Daoy (cell line): ENCODE measurements at places on chromosomes 16 and 17. TPM values are rescaled to one million over a fixed set of nuclear protein-coding genes. Genes with fewer than 3 reads are reported as not detected.

The SPATA32 gene
- not detected in 2 replicates for total RNA-seq

The NUPR1 gene
- 1.5 and 19.5 TPM in 2 replicates for total RNA-seq

The CMTM2 gene
- total RNA-seq: not detected in 2 replicates

The NRN1L gene
- total RNA-seq: not detected in 2 replicates

The KRTAP9-8 gene
- total RNA-seq: not detected in 2 replicates

The TOX3 gene
- total RNA-seq: not detected in 2 replicates

The LCMT1 gene
- 39.3 and 49.2 TPM in 2 replicates for total RNA-seq

The MGAT5B gene
- 4.1 and 5.4 TPM in 2 replicates for total RNA-seq

The KIF19 gene
- total RNA-seq: 0.12 TPM in 1 of 2 replicates, not detected in the other

The CFAP97D1 gene
- total RNA-seq: not detected in 2 replicates

The PRR15L gene
- not detected in 2 replicates for total RNA-seq

The VWA3A gene
- not detected in 2 replicates for total RNA-seq

The PRSS27 gene
- total RNA-seq: 0.06 TPM in 1 of 2 replicates, not detected in the other

The ITGB4 gene
- 3.6 and 3.9 TPM in 2 replicates for total RNA-seq

The LGALS9B gene
- not detected in 2 replicates for total RNA-seq

The TMEM238L gene
- total RNA-seq: not detected in 2 replicates

The SDR42E2 gene
- total RNA-seq: not detected in 2 replicates

The ZNF232 gene
- total RNA-seq: 17.7 and 20.4 TPM in 2 replicates

The CRHR1 gene
- 0.63 TPM in 1 of 2 replicates, not detected in the other for total RNA-seq

The MYO15B gene
- 0.48 and 0.69 TPM in 2 replicates for total RNA-seq

The CES5A gene
- total RNA-seq: not detected in 2 replicates

The SULT1A4 gene
- total RNA-seq: 4.4 TPM in 1 of 2 replicates, not detected in the other

The FOXF1 gene
- 2.1 and 2.2 TPM in 2 replicates for total RNA-seq

The PRRT2 gene
- 0.29 TPM in 1 of 2 replicates, not detected in the other for total RNA-seq

The KIF2B gene
- not detected in 2 replicates for total RNA-seq

The IRX3 gene
- total RNA-seq: 6.5 and 6.7 TPM in 2 replicates

The ZNF287 gene
- total RNA-seq: 6.6 and 8.3 TPM in 2 replicates

The KCNJ16 gene
- total RNA-seq: not detected in 2 replicates

The CRISPLD2 gene
- 21.6 and 25.7 TPM in 2 replicates for total RNA-seq

The LAT gene
- total RNA-seq: 4.8 and 8.6 TPM in 2 replicates

The C16orf96 gene
- not detected in 2 replicates for total RNA-seq

The PDXDC1 gene
- total RNA-seq: 57.9 and 69.4 TPM in 2 replicates

The SMARCE1 gene
- 122 and 126 TPM in 2 replicates for total RNA-seq

The C17orf50 gene
- not detected in 2 replicates for total RNA-seq

The RRAD gene
- 24.3 and 27.7 TPM in 2 replicates for total RNA-seq
